ENCODE measurements at places on chromosomes 7 and 10. TPM values are rescaled to one million over a fixed set of nuclear protein-coding genes. Genes with fewer than 3 reads are reported as not detected.

Gene PRPS1L1
- total RNA-seq: not detected

Gene CDNF
- total RNA-seq: not detected

Gene TFR2
- total RNA-seq: not detected

Gene UNC5B
- 7.1 TPM for total RNA-seq

Gene CRTAC1
- not detected for total RNA-seq

Gene C7orf33
- not detected for total RNA-seq

Gene MOGAT3
- total RNA-seq: not detected

Gene NKX1-2
- 0.02 TPM for total RNA-seq

Gene SNCG
- 2.2 TPM for total RNA-seq

Gene FKBP6
- total RNA-seq: not detected

Gene AMPH
- total RNA-seq: 7.3 TPM

Gene PON3
- not detected for total RNA-seq

Gene GAD2
- total RNA-seq: not detected

Gene TAS2R41
- total RNA-seq: not detected

Gene CCDC186
- 7.2 TPM for total RNA-seq

Gene TBXAS1
- 14.5 TPM for total RNA-seq

Gene RAB19
- not detected for total RNA-seq

Gene SVIL
- 125 TPM for total RNA-seq

Gene SUN3
- 1.1 TPM for total RNA-seq

Gene MYO3A
- total RNA-seq: not detected

Gene OPALIN
- not detected for total RNA-seq

Gene PAPSS2
- 0.17 TPM for total RNA-seq

Gene SPACDR
- 1.0 TPM for total RNA-seq

Gene GDF10
- total RNA-seq: not detected

Gene ARHGAP22
- total RNA-seq: 2.1 TPM

Gene BLNK
- total RNA-seq: 0.10 TPM

Gene SPDYE5
- total RNA-seq: not detected

Gene NOC3L
- 37.1 TPM for total RNA-seq

Gene TYW1
- total RNA-seq: 35.9 TPM

Gene UTF1
- not detected for total RNA-seq

Gene MCM10
- 15.1 TPM for total RNA-seq

Gene ELAPOR2
- total RNA-seq: 9.5 TPM
